ENCODE measurements at places on chromosomes 3 and 15.
A peak's percentile ranks its signal among the peaks of the same experiment; 100 is the strongest.

DNA sequence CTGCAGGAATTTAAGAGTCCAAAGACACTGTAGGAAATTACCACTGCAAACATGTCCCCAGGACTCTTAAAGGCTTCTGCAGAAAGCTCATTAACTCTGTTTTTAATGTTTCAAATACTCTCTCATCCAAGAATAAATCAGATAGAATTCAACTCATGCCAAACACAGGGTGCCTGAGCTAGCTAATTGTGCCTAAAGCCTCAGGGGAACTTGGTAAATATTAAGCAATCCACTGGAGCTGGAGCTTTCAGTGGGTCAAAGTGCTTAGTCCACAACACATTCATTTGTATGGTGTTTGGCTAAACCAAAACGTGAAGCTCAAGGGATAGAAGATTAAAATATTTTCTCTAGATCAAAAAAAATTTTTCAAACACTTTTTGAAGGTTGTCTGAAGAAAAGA lies 131.4 kb downstream of the THRB start:
- no peak for DNase-seq

GRCh38 chr15:71476823-71477222 lies 333.5 kb upstream of the NR2E3 start:
- no peak for DNase-seq

GRCh38 chr3:61868499-61868898 lies 307.1 kb downstream of the PTPRG start:
- DNase-seq, result no peak

GRCh38 chr3:183153210-183153950 lies 9.2 kb downstream of the LAMP3 start:
- DNase-seq, result no peak

DNA sequence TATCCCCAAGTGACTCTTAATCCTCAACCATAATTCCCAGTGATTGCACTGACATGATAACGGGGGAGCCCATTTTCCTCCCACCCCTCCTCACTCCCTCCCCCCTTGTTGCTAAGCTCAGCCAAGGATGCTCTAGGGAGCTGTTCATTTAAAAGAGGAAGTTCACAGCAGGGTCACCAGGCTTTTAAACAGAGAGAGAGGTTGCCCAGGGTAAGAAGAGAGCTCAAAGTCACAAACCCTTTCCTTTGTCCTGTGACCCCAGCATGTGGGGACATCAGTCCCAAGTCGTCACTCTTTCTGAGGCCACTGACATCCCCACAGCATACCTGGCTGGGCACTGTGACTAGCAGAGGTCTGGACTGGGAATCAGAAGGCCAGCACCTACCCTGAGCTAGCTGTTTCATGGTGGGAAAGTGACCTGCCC lies 144.1 kb downstream of the RORA start:
- no peak for DNase-seq

DNA sequence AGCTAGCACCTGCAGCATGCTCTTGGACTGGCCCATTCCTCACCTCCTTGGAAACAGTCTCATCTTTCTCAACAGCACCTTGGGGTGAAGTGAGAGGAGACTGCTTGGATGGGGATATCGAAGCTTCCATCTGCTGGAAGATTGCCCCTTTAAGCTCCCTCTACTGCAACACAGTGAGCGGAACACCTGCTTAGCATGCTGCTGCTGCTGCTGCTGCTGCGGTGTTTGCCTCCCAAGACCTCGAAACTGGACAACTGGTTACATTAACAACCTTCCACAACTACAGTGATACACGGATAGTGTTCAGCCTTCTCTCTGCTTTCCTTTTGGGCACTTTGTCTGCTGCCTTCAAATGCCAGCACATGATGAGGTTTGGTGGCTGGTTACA lies 253.9 kb upstream of the LYSMD4 start:
- DNase-seq, result no peak

GRCh38 chr15:57861815-57862586 lies 155.5 kb downstream of the POLR2M start:
- DNase-seq, result no peak

- no peak for DNase-seq
Measured at GRCh38 chr3:125043599-125044151, 12.1 kb downstream of the HEG1 start.

- DNase-seq, result no peak
Measured at GRCh38 chr15:47517737-47518136, 199.6 kb upstream of the SEMA6D start.

- no peak for DNase-seq
Measured at GRCh38 chr15:28123408-28124023, 24.4 kb upstream of the OCA2 start.

GRCh38 chr15:61118885-61119284 lies 110.2 kb downstream of the RORA start:
- no peak for DNase-seq

GRCh38 chr3:122322095-122323075 lies 2.7 kb upstream of the CSTA start:
- no peak for DNase-seq

- no peak for DNase-seq
Measured at GRCh38 chr3:160390565-160391138, 8.4 kb downstream of the IFT80 start.

- DNase-seq, result no peak
Measured at GRCh38 chr3:115357456-115357855, 210.4 kb upstream of the ZBTB20 start.

DNA sequence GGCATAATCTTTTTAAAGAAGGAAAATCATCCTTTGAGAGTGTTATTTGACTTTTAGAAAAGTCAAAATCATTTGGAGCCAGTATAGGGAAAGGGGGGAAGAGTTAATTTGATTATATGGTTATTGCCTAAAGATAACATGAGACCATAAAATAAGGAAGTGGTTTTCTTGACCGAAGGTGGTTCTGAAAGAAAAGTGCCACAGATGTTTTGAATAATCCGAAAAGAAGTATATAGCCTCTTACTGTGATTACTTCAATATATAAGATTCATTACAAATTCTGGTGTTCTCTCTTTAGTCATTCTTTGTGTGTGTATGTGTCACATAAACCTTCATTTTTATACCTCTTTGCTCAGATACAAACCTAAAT lies 1.1 kb downstream of the DNAJB11 start:
- DNase-seq, result no peak

DNA sequence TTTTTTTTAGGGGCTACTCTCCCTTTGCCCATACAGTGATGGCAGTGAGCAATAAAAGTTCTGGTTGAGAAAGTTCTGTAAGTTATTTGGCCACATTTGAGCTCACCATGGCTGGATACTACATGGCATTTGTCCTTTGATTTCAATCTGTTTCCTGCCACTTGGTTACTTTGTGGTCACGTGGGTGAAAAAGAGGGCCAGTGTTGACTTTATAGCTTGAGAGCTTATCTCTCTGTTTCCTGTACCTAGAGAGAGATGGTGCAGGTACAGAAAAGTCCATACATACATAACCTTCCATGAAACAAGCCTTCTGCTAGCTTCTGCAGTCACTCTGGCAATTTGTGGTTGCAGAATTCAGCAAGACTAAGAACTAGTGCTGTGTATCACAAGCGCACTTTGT lies 23.4 kb upstream of the MECOM start:
- no peak for DNase-seq

- DNase-seq, result no peak
Measured at GRCh38 chr3:24088782-24089181, 143.7 kb downstream of the NR1D2 start.

DNA sequence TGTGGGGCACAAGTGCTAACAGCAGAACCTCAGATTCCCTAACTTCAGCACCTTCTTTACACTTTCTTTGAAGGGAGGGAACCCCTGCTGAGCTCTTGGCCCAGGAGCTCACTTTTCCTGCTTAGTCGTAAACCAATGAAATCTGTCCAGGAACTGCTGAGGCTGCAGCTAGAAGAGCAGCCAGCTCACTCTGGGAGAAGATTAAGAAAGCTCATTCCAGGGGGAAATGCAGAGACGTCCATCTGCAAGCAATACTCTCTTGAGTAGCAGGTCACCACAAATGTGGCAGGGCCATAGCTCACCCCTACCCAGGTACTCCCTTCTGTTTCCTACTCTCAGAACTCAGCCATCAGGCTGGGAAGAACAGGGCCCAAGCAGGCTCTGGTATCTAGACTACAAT lies 103.3 kb downstream of the WDR76 start:
- DNase-seq, result no peak

GRCh38 chr3:48826451-48826850 lies 21.2 kb downstream of the PRKAR2A start:
- no peak for DNase-seq

DNA sequence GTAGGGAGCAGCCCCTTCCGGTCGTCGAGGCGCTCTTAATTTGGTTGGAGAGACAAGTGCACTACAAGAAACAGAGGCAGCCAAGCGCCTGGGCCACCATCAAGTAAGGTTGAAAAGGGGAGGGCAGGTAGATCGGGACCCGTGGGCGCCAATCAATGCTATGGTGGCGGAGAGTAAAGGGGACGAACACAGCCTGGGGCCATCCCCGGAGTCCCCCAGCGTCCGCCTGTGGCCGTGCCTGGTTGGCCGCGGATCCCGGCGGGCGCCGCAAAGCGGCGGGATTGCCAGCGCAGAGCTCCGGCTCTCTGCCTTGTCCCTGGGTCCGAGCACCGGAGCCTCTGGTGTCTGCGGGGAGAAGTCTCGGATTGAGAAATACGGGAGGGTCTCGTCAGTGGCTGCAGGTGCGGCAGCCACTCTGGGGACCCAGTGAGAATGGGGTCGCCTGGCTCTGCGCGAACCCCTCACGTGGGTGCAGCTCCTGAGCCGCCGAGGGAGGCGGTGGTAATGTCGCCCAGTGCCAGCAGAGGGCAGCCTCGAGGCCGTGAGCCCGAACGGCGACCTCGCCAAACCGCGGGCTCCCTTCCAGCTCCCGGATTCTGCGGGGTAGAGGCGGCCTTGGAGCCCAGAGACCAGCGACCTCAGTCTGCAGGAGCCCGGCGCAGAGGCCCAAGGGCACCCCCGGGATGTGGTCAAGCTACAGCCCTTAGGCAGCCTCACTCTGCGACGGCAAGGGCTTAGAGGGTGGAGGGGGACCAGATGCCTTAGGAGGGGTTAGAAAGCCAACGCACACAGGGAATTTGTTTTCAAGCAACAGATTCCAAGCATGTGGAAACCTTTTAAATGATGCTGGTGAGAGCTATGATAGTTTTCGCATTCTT lies 10.8 kb downstream of the FOXL2 start:
- peak; percentile 70 for DNase-seq

GRCh38 chr3:120119846-120120510 lies 25.7 kb upstream of the GSK3B start:
- no peak for DNase-seq

GRCh38 chr3:30006111-30006510 lies 600.3 kb upstream of the TGFBR2 start:
- DNase-seq, result no peak

DNA sequence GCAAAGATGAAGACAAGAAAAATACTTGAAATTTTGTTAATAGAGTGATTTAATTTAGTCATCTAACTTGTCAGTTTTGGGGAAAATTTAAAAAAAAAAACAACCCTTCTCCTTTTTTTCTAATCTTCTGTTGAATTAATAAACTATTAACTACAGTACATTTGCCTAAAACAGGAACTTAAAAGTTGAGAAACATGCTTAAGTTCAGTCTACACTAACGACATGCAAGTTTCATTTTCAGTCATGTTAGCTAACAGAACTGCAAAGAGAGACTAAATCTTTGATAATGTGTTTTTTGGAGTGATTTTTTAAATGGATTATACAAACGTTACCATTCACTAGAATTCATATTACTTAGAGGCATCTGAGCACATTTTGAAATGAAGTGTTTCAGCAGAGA lies 71.9 kb upstream of the MBNL1 start:
- no peak for DNase-seq

- no peak for DNase-seq
Measured at GRCh38 chr3:188126276-188126675, 27.7 kb upstream of the LPP start.

- no peak for DNase-seq
Measured at GRCh38 chr3:29683018-29683993, 402.4 kb downstream of the RBMS3 start.

- DNase-seq, result no peak
Measured at GRCh38 chr3:36643192-36643591, 121.2 kb downstream of the DCLK3 start.

GRCh38 chr15:97694456-97694855 lies 266.0 kb upstream of the ARRDC4 start:
- no peak for DNase-seq

DNA sequence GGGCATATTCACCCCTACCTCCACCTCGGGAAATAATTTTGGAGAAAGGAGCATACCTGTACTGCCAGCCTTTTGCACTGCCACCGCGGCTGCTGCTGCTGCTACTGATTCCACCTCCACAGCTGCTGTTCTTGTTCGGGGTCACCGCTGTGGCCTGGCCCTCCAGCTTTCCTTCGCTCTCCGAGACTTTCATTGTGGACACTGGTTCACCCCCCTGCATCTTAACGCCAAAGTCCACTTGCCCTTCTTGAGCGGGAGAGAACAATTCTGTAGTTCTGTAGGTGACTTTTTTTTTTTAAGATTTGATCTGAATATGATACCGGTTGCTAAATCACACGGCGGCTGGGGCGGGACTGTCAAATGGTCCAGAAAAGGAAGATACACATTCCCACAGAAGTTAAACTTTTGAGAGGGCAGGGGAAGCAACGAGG lies 701 bp downstream of the OSBPL11 start:
- no peak for DNase-seq

DNA sequence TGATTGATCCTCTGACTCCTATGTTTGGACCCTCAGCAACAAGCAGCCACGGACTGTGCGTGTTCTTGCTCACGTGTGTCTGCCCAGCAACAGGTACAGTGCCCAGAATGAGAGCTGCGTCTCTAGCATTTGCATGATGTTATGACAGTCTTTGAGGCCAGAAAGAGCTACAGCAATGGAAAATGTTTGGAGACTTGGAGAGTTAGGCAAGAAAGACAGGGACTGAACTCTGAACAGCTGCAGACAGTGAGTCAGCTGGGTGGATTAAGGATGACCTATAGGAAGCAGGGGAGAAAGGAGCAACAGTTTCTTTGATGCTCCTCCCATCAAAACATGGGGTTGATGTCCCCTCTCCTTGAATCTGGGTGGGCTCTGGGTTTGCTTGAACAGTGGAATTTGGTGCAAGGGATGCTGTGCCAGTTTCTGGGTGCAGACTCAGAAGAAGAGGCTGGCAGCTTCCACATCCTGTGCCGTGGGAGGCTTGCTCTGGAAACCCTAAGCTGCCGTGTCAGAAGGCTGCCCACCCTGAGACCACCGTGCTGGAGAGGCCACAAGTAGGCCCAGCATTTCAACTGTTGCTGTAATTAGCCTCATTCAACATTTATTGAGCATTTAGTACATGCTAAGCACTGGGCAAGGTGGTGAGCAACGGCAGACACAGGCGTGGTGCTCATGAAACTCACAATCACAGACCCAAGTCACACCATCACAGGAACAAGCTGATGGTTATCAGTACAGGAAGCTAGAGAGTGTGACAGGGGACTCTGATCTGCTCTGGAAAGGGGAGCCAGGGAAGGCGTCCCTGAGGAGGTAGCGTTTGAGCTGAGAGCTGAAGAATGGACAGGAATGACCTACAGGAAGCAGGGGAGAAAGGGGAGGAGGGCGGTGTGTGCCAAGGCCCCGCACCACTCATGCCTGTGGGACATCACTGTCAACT lies 21.7 kb downstream of the CCR9 start:
- no peak for DNase-seq

DNA sequence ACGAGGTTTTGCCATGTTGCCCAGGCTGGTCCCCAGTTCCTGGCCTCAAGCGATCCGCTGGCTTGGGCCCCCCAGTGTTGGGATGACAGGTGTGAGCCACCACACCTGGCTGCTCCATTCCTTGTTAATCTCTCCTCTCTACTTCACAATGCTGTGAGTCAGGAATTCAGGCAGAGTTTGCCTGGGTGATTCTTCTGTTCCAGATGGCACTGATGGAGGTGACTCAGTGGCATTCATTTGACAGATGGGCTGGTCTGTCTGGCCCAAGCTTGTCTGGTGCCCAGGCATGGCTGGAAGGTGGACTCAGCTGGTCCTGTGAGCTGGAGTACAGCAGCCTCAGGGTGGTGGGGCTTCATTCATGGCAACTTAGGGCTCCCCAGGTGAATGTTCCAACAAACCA lies 43.2 kb downstream of the SLC6A20 start:
- DNase-seq, result no peak
